A549 treated with AZD2906 at 1 μM for 4 hours (cell line): ENCODE measurements at places on chromosomes 5 and 9. TPM values are rescaled to one million over a fixed set of nuclear protein-coding genes. Genes with fewer than 3 reads are reported as not detected.

The CATSPER3 gene
- 0.15 to 0.49 TPM (median 0.39 TPM) in 5 replicates for total RNA-seq

The MOB3B gene
- 9.7 to 14.1 TPM (median 11.0 TPM) in 5 replicates for total RNA-seq

The PCDHGB7 gene
- 0.03 to 0.13 TPM (median 0.07 TPM) in 3 of 5 replicates, not detected in the others for total RNA-seq

The SPATA6L gene
- 1.2 to 2.3 TPM (median 1.6 TPM) in 5 replicates for total RNA-seq

The NEURL1B gene
- 9.9 to 12.0 TPM (median 10.9 TPM) in 5 replicates for total RNA-seq
